Activated effector memory CD4-positive, alpha-beta T cell treated with Interleukin-2 at 50 U/mL for 16 hours (primary cell): ENCODE measurements at places on chromosomes 12 and 14.

- no peak for DNase-seq
Observed at GRCh38 chr14:73253323-73253610, 16.0 kb downstream of the PAPLN start.

DNA sequence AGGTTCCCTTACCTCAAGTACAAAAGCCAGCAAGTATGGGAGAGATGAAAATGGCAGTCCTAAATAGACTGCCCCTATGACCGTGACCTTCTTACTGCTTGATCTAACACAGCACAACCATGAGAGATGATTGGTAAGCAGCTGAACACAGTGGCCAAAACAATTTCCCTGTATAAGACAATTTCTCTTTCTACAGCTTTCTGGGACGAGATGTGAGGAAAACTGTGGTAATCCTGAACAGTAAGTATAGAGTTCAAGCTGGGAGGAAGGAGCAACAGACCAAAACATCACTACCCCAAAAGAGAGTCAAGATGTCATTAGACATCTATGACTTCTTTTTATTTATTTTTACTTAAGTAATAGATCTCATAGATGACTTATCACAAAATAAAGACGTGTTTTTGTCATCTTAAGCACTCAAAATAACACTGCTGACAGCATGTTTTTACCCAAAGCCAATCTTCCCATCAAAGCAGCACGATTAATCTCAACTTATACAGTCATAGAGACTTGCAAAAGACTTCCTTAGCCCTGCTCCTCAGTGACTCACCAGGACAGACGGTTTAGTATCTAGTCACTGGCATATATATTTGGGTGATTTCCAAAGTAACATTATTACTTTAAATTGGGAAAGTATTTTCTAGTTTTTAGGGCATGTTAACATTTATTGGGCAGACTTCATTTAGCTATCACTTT lies 3.7 kb downstream of the TMEM52B start:
- DNase-seq: no peak

DNA sequence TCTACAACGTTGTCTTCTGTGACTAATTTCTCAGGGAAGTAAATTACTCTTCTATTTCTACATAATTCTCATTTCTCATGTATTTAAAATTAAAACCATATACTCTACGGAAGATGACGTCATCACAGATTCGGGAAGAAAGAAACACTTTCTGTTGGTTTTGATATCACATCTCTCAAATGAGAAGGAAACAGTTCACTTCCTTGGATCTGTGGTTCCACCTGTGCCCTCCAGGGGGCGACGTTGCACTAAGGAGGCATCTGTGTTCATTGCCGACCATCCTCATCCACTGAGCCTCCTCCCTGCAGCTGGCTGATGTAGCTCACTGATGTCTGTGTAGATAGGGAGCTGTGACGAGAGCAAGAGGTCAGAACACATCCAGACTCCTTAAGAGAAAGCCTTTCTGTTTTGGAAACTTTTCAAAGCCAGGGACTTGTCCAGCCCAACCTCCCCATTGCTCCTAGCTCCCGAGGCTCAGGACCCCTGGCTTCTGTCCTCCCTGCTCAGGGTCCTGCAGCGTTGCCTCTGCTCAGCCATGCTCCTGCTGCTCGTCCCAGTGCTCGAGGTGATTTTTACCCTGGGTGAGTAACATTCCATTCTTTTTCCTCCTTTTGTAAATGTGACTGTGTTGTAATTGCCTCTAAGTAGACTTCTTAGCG lies 172.7 kb upstream of the OR4E1 start:
- DNase-seq: peak; percentile 51

DNA sequence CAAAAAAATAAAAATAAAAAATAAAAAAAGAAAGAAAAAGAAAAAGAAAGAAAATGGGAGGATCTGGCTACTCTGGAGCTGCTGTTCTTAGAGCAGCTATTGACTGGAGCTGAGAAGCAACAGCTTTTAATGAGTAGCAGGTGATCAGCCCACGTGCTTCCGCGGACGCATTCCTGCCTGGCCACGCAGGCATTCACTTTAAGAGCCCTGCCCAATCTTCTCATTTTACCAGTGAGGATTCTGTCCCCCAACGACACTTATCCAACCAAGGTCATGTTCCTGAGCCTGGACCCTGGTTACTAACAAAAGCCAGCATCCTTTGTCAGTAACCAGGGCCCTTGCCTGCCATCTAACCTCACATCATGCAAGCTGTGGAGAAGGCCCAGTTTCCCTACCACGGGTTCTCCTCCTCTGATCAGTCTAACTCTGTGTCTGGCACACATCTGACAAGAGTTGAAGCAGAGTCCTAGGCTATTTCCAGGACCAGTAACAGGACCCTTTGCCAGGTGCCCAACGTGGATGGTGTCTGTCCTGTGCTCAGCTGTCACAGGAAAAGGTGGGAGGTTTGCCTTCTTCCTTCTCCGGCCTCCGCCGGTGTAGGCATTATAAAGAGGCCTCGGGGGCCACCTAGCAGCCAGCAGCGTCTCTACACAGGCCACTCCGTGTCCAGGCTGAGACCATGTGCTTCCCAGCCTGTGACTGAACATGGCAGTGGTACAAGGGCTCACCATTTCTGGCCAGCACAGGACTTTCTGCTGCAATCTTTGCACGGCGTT lies 60.9 kb upstream of the GPATCH2L start:
- no peak for DNase-seq
